CD4-positive, alpha-beta T cell treated with Interleukin-4 for 1 hour (primary cell): ENCODE measurements at places on chromosomes 2 and 18.

- no peak for DNase-seq
Observed at GRCh38 chr18:43420950-43421349, 143.7 kb upstream of the SYT4 start.

DNA sequence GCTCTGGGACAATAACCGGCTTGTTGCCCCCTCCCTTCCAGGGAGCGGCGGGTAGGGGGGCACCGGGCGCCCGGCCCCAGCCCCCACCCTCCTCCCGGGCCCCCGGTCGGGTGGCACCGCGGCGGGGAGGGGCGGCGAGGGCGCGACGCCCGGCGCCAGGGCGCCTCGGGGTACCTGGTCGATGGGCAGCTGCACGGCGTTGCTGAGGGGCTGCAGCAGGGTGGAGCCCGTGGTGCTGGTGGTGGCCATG, 193 bp downstream of the MBOAT2 start:
- DNase-seq, result no peak

GRCh38 chr18:12049978-12050811, 43.4 kb upstream of the ANKRD62 start:
- no peak for DNase-seq

GRCh38 chr2:127153691-127154158, 46.8 kb upstream of the BIN1 start:
- DNase-seq, result no peak

DNA sequence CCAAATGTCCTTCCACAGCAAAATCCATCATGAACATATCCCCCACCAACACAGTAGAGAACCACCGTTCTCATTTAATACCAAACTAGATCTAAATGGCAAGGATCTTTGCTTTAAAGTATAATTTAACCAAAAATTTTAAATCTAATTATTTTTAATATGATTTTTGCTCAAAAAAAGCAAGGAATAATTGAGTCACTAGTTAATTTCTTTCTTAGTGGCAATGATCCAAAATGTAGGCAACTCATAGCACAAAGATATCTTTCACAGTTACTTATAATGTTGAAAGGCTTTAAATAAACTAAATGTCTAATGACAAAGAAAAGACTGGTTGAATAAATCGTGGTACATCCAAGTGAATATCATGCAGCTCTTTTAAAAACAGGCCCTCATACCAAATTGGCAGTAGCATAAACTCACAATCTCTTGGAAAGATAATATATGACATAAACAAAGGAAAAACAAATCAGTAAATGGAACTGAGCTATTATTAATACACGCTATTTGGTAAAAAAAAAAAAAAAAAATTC, 20.3 kb downstream of the PTPN2 start:
- DNase-seq, result no peak

DNA sequence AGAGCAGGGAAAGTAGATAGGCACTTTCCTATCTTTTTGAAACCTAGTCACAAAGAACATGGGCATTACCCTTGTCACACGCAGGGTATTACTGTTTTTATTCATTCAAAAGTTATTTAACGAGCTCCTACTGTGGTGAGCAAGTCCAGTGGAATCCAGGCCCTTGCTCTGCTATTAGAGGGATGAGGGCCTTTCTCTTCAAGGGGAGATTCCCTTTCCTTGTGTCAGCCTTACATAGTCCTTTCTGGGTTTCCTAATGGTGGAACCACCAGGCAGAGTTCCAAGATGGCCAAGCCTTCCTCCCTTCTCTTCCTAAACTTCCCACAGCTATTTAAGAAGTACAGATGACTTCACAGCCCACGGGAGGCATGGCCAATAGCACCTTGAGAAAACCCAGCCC, 64.6 kb downstream of the SPTBN1 start:
- no peak for DNase-seq

- no peak for DNase-seq
Observed at GRCh38 chr18:22166069-22166950, 3.1 kb upstream of the GATA6 start.

GRCh38 chr2:173942861-173943523, 22.2 kb downstream of the SP3 start:
- no peak for DNase-seq

GRCh38 chr2:98504381-98505109, 59.9 kb downstream of the INPP4A start:
- DNase-seq, result no peak

DNA sequence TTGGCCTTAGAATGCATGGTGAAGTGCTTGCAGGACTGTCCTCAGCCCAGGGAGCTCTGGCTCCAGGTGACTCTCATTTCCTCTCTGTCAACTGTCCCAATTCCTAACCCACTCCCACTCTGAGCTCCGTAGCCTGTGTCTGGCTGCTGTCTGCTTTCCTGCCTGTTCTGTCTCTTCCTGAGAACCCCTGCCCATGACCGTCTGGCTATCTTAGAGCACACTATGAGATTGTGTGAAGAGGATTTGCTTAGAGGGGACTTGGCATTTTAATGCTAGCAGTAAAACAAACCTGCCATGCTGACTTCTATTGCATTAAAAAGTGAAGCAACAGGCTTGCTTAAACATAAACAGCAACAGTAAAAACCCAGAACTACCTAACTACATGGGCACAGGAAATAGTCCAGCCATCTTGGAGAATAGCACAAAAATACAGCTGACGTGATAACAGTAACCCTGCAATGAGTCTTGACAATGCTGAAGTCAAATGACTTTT, 234.7 kb downstream of the PRKCE start:
- no peak for DNase-seq

DNA sequence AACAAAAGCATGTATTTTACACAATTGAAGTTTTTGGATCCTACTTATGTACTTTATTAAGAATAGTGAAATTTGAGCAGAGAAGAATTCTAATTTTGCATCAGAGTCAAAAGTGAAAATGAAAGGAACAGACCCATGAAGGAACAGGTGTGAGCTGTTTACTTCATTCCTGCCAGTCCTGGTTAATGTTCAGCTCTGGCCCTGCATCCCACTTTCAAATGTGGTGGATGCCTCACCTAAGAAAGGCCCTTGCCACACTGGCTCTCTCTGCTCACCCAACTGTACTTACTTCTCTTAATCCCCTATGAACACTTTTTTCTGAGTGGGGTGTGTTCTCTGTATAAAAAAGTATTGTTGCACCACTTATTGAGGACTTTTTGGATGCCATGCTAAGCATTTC, 22.2 kb downstream of the FAM110C start:
- DNase-seq, result no peak

DNA sequence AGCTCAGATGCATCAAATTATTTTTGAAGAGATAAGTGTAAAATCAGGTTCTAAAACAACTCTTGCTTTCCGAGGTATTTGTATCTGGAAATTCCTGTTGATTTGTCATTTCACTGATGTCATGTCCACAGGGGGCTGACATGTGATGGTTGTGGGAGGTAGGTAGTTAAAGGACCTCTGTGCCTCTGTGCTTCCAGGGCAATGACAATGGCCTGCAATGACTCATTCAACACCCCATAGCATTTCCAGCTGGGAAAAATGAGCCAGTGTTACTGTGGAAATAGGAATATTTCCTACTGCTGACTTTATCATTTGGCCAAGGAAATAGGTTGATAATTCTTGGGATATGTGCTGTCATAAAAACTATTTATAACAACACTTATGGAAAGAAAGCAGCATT, 86.2 kb upstream of the CCDC195 start:
- no peak for DNase-seq
